ENCODE measurements at places on chromosomes 7 and 10. TPM values are rescaled to one million over a fixed set of nuclear protein-coding genes. Genes with fewer than 3 reads are reported as not detected.

The GSAP gene
- 39.7 TPM for total RNA-seq

The FGFBP3 gene
- 2.9 TPM for total RNA-seq

The CH25H gene
- 3.6 TPM for total RNA-seq

The TMEM196 gene
- 0.31 TPM for total RNA-seq

The BLNK gene
- total RNA-seq: 56.4 TPM

The VSIR gene
- total RNA-seq: 65.6 TPM

The UBE2D1 gene
- total RNA-seq: 14.2 TPM

The OR6B1 gene
- not detected for total RNA-seq

The MKI67 gene
- 2.6 TPM for total RNA-seq

The LBX1 gene
- total RNA-seq: not detected

The LIPK gene
- total RNA-seq: not detected

The GIMAP4 gene
- 23.5 TPM for total RNA-seq

The CALCR gene
- 0.16 TPM for total RNA-seq

The PRKAR2B gene
- total RNA-seq: 22.8 TPM
